ENCODE measurements at places on chromosomes 12 and 14.

- DNase-seq, result no peak
Measured at GRCh38 chr14:56648508-56649301, 69.1 kb downstream of the TMEM260 start.

DNA sequence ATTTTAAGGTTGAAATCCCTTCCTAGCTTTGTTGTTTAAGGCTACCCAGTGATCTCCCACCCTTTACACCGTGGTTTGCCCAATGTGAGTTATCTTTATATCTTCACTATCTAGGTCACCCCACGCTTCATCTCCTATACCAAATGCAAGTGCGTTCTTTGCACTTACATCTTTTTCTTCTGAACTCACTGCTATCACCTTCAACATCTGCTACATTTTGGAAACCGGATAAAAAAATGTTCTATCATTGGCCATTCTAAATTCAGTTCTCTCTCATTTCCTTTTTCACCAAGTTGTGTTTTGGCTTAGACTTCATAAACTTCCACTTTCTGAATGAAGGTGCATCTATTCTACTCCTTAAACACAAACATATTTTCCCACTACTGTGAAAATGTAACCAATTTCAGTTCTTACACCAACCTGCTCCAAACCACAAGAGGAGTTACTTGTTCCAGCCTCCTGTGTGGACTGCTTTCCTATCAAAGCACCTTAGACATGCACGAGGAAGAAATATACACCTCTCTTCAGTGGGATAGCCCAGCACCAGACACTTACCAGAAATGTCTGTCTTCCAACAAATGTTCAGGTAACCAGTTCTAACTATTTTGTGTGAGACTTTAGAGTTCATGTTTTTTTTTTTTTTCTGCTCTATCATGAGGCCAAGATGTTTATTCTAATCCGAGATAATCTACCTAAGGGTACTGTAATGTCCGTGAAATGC lies 21.9 kb downstream of the CLEC9A start:
- peak; percentile 12 for DNase-seq

- no peak for DNase-seq
Measured at GRCh38 chr12:128711486-128711885, 112.3 kb downstream of the SLC15A4 start.

GRCh38 chr12:19941096-19941495 lies 427.2 kb upstream of the PDE3A start:
- DNase-seq, result no peak

GRCh38 chr14:106277503-106277902 lies 751.1 kb downstream of the TMEM121 start:
- peak; percentile 37 for DNase-seq

GRCh38 chr14:64062381-64063115 lies 209.7 kb downstream of the SYNE2 start:
- no peak for DNase-seq

GRCh38 chr12:66393890-66394289 lies 91.6 kb downstream of the HELB start:
- DNase-seq, result no peak

DNA sequence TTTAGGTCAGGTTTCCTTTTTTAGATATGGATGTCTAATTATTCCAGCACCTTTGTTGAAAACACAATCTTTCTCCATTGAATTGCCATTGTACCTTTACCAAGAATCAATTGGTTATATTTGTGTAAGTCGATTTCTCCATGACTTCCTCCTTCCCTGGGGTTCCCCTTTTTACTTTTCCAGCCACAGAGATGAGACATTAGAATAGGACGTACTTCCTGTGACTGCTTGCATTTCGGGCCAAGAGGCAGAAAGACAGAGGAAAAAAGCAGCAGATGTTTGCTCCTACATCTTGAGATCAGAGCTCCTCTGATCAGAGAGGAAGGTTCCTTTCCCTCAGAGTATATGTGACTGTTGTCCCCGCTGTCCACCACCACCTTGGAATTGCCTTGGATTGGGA lies 453.7 kb upstream of the RGS6 start:
- no peak for DNase-seq

DNA sequence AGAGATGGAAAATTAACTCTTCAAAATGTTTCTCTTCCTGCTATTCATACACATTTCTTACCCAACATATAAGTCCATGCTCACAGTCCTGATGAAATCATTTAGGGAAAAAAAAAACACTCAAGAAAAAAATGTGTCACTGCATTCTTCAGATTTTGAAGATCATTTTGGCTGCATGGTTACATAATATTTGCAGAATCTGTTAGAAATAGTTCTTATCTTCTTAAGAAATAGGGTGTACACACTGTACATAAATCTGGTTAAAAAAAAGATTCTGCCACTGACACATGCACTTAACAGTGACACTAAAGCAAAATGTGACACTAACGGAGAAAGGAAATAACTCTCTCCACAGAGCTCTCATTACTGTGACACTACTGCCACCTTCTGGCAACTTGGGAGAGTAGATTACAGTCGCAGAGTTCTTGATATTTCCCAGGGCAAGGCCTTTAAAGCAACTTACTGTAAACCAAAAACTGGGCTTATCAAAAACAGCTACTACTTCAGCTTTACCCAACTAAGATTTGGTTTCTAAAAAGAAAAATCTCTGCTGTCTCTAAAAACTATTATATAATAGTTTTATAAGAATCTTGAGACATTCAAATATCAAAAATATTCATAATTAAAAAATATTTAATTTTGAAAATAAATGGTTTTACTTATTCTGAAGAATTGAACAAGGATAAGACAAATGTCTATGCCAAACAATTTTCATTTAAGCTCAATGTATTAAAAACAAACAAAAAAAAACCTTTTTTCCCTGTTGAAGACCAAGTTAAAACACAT lies 65.0 kb downstream of the SETD3 start:
- DNase-seq, result peak; percentile 83

- DNase-seq, result no peak
Measured at GRCh38 chr12:52395761-52396434, 10.2 kb downstream of the KRT82 start.

DNA sequence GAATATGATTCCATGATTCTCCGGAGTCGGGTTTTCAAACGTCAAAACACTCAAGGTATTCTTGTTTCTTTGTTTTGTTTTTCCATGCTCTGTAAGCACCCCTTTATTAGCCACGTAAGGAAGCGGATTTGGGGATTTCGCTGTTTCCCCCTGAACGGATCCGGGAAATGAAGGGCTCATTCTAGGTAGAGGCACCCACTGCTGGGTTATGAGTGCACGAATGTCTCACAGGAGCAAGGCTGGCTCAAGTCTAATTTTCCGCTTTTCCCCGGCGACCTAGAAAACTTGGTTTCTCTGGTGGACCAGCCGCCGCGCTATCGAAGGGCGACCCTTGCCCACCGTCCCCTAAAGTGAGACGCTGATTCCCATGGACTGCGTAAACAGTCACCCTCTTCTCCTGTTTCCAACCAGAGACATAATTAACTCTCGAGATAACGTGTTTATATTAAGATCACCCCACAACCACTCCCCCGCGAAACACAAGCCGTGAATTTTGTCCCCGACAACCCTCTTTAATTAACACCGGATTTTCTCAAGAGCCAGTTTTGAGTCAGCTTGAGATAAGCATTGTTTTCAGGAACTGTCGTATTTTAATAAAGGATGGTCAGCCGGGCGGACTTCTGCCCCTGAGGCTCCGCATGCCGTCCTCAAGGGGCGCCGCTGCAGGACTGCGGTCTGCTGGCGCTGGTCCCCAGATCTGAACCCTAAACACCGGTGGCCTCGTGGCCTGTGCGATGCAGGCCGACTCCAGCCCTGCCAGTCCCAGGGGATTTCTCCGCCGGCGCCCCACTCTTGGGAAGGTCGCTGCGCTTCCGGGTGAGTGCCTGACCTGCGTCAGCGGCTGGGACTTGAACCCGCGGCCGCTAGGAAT lies 515 bp upstream of the ABCC9 start:
- no peak for DNase-seq

- DNase-seq, result no peak
Measured at GRCh38 chr14:49966971-49967630, 74.2 kb downstream of the ARF6 start.

DNA sequence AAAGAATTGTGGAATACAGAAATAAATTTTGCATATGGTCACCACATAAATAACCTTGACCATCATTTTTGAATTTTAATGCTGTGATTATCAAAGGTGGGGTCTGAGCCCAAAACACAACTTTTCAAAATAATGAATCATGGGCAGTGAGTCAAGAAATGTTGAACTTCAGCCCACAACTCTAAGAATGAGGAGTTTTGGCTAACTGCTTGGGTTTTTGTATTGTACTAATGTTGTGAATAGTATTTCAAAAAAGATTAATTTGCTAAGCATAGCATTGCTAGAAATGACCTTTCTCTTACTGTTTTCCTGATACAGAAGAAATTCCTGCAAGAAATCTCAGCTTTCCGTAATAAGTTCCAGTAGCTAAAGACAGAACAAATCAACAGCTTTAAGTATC lies 24.4 kb upstream of the YARS2 start:
- DNase-seq, result no peak

DNA sequence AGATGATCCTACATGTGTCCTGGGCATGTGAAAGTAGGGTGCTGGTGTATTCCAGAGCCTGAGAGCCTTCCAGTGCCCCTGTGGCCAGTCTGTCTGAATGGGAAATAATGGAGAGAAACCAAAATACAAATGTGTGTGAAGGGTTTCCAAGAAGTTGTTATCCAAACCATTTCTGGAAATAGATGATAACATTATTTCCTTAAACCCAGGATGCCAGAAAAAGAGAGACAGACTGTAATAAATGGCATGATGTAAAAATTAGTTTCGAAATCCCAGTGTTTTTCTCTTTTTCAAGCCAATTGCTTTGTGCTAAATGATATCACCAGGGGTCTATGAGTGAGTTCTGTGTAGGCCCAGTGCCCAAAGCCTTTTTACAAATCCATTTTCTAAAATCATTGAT lies 175.3 kb downstream of the PHLDA1 start:
- no peak for DNase-seq

DNA sequence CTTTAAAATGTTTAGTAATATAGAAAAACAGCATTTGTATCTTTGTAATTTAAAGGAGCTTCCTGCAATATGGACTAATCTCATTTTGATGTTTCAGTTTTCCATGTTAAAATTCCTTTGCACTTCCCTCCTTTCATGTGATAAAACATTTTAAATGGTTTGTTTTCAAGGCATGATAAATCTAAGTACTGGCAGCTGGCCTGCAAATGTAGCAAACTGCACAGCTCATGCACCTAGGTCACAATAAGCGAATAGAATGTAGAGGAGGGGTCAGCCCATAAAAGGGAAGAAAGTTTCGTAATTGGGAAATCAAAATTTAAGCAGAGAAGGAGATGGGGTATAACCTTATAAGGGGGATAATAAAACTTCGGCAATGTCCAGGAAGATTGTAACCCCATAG lies 80.0 kb upstream of the KCNH3 start:
- DNase-seq, result no peak

DNA sequence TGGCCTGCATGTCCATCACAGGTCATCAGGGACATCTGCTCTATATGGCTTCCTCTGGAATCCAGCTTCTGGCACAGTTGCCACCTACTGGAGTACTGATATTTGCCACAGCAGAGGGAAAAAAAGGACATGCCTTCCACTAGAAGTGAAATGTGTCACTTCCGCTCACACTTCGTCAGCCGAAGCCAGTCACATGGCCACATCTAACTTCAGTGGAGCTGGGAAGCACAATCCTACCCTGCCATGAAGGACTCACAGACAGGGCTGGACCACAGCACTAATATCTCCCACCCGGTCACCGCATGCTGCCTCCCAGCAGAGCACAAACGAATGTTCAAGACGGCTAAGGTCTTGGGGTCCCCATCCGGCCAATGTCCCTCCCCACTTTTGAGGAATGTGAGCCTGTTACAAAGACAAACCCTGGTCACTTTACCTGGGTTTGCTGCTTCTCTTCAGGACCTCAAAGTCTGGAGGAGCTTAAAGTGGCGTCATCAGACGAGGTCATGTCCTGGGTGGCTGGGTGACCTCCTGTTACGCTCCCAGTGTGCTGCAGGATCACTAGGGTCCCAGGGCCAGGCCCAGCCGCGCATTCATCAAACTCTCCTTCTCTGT lies 98.6 kb downstream of the GCH1 start:
- no peak for DNase-seq

DNA sequence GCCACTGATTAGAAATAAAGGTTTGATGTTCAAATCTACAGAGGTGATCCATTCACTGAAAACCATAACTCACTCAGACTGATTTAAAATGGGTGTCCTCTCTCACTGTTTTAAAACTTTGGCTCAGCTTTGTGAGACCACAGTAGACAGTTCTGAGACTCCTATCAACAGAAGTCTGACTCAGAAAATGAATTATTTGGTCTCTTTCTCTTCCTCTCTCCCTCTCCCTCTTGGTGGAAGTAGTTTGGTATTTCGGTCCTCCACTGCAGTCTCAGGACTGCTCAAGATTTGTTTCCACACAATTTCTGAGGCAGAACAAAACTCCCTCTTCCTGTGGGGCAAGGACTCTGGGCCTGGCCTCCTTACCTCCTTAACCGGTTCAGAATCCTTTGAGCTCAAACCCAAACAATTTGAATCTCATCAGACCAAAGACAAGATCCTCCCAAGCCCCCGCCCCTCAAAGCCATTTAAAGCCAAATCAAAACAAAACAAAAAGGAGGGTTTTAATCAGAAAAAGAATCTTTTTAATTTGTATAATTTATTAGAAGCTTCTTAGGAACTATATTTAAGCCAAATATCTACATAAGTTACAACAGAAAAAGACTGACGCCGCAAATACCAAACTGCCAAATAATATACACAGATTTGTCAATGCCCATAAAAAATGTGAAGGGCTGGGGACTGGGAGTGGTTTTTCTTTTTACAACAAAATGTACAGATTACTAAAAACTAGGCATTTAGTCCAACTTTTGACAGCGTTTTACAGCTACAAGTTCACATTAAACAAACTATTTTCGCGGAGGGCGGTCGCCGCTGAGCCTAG lies 3.9 kb downstream of the NKX2-1 start:
- peak; percentile 45 for DNase-seq

All from GM13977 (cell line).